ENCODE measurements at places on chromosomes 6 and 20.

DNA sequence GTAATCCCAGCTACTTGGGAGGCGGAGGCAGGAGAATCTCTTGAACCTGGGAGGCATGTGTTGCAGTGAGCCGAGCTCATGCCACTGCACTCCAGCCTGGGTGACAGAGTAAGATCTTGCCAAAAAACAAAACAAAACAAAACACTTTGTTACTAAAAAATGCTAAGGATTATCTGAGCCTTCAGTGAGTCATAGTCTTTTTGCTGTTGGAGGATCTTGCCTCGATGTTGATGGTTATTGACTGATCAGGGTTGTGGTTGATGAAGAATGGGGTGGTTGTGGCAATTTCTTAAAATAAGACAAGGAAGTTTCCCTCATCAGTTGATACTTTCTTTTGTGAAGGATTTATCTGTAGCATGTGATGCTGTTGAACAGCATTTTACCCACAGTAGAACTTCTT is 196.8 kb upstream of the HDDC2 start:
- DNase-seq, result no peak

DNA sequence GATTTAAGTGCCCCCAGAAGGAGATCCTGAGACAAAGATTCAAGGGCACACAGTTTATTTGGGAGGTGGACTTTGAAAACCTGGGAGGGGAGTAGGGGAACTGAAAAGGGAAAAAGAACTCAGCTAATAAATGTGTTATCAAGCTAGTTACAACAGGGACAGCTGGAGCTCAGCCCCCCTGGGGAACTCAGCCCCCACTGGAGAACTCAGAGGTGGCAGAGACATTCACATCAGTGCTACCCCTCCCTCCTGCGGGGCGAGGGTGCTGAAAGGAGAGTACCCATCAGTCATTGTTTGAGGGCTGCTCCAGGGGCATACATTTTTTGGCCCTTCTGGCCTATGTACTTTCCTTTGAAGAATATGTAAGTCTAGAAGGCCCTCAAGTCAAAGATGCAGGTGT is 101.4 kb downstream of the LRFN2 start:
- no peak for DNase-seq

GRCh38 chr6:160034036-160034930 is 65.4 kb downstream of the IGF2R start:
- DNase-seq, result peak; percentile 63

GRCh38 chr20:40568200-40568599 is 120.8 kb downstream of the MAFB start:
- no peak for DNase-seq

DNA sequence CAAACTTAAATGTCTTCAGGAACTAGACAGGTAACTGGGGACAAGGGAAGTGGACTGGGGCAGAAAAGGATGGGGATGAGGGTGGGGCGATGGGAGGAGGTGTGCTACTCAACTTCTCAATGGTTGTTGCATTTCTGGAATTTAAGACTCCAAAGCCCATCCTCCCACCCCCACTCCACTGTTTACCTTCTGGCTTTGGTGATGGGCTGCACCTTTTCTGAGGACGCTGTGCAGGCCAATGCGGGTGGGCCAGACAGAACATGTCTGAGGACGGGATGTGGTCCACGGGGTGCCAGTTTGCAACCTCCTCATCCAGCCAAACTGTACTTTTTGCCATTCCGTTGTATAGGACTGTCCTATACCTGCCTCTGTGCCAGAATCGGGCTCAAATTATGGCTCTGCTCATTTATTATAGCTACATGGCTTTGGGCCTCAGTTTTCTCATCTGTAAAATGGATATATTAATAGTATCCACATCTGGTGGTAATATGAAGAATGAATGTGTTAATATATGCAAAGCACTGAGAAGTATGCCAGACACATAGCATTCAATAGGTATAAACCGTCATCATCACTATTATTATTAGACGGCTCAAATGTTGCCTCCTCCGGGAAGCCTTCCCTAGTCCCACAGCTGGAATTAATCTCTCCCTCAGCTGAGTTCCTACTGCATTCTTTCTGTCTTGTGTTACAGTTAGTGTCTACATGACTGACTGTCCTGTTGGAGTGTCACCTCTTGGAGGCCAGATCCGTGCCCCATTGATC is 31.0 kb upstream of the VEGFA start:
- DNase-seq, result no peak

DNA sequence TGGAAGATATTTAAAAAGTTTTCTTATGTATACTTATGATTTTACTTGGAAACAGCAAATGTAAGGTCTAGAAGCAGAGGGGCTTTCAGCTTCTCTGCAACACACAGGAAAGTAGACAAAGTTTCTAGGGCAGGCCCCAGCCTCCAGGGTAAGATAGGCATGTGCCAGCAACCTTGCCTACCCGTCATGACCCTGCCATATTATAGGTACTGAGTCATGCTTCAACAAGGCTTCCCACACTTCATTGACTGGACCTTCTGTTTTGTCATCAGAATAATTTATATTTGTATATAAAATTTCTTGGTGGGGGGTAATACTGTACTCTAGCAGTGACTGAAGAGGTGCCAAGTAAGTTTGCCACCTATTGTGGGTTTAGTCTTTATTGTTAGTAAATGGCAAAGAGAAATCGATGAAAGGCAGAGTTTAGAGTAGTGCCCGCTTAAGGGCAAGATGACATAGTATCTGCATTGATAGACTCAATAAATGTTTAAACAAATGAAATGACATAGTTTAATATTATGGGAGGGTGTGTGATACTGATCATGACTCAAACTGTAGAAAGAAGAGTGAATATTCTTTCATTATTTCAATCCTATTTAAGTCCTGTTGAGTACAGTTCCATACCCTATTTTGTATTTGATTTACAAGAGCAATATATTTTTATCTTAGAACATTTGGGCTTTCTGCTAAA is 95.6 kb downstream of the JARID2 start:
- DNase-seq, result no peak

DNA sequence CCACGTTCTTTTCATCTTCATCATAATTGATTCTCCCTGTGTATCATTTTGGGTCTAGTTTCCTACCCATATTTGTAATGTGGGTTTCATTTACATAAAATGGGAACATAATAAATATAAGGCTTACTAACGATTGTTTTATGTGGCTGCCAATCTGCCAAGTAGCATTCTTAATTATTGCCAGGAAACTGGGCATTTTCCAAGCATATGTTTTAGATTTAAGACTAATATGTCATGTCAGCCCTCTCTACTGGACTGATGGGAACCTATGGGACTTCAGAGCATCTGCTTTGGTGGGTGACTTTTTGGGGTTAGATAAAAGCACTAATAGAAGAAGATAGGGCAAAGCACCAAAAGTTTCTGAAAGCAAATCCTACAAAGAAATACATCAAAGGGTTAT is 157.5 kb downstream of the TBX18 start:
- DNase-seq, result no peak

DNA sequence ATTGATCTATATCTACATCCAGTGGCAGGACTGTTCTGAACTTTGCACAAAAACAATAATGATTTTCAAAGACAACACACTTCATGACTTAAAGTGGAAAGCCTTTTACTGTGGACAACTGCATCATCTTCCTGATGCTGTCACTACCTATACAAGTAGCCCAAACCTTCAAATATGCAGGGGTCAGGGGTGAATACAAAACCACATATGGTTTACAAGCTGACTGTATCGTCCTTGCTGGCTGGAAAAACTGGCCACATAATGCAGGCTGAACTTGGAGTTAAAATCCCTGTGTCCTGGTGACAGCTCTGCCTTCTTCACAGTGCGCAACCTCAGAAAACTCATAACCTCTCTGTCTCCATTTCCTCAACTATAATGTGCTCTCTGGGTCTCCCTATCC is 128.9 kb downstream of the GMDS start:
- no peak for DNase-seq

- DNase-seq, result no peak
Measured at GRCh38 chr6:11459079-11459610, 78.4 kb upstream of the TMEM170B start.

- DNase-seq, result no peak
Measured at GRCh38 chr20:37759052-37759553, 65.3 kb downstream of the CTNNBL1 start.

- no peak for DNase-seq
Measured at GRCh38 chr6:137426007-137426689, 68.0 kb downstream of the OLIG3 start.

- DNase-seq, result no peak
Measured at GRCh38 chr6:54621285-54621684, 225.3 kb upstream of the FAM83B start.

DNA sequence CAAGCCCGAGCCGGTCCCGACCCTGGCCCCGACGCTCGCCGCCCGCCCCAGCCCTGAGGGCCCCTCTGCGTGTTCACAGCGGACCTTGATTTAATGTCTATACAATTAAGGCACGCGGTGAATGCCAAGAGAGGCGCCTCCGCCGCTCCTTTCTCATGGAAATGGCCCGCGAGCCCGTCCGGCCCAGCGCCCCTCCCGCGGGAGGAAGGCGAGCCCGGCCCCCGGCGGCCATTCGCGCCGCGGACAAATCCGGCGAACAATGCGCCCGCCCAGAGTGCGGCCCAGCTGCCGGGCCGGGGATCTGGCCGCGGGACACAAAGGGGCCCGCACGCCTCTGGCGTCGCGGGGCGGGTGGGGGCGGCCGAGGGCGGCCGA is 37.5 kb downstream of the YTHDF1 start:
- DNase-seq, result no peak

- DNase-seq, result peak; percentile 78
Measured at GRCh38 chr20:1934721-1935573, 39.7 kb downstream of the SIRPA start.

GRCh38 chr6:7413151-7413823 is 23.7 kb downstream of the RIOK1 start:
- DNase-seq, result no peak

GRCh38 chr20:38192323-38192885 is 27.3 kb upstream of the TGM2 start:
- no peak for DNase-seq

GRCh38 chr6:45507186-45507585 is 129.5 kb upstream of the SUPT3H start:
- no peak for DNase-seq

DNA sequence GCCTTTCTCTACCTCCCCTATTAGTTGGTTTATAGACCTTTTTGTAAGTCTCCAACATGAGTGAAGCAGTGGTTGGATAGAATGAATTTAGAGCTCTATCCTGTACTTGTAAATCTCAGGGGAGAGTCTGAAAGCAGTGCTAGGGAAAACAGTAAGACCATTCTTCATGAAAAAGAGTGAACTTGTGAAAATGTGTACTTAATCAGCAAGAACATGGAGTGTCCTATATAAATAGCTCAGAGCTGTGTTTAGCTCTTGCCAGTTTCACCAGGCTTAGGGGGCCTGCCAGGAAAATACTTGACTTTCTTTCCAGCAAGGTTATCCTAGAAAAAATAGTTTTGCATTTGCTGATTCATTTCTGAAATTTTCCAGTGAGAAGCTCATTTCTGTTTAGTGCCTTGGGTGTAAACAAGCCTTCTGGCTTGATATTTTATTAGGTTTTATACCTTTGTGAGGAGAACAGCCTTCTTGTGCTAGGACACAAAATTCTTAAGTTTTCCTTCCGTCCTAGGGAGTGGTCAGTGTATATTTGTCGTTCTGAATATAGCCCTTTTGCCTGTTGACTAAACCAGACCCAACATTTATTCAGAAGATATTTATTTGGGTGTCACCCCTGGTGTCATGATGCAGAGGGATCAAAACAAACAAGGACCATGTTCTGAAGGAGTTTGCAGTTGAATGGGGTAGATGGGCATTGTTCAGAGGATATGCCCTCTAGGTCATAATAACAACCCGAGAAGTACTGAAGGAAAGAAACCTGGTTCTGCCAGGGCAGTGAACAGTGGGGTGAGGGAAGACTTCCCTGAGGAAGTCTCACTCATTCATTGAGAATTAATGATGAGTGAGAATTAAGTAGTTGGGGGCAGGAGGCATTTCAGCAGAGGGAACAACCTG is 7.6 kb downstream of the ARFGEF2 start:
- DNase-seq, result peak; percentile 41

GRCh38 chr6:45044086-45044485 is 284.0 kb upstream of the RUNX2 start:
- no peak for DNase-seq

DNA sequence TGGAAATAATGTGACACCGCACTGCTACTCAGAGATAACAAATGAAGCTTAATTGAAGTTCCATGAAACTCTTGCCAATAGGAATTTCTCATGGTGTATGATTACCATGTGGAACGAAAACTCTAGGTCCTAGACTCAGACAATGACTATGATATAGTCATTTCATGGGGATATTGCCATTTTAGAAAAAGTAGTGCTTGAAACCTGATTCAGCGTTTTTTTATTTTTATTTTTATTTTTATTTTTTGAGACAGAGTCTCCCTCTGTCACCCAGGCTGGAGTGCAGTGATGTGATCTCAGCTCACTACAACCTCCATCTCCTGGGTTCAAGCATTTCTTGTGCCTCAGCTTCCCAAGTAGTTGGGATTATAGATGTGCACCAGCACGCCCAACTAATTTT is 253.9 kb downstream of the FARS2 start:
- no peak for DNase-seq

DNA sequence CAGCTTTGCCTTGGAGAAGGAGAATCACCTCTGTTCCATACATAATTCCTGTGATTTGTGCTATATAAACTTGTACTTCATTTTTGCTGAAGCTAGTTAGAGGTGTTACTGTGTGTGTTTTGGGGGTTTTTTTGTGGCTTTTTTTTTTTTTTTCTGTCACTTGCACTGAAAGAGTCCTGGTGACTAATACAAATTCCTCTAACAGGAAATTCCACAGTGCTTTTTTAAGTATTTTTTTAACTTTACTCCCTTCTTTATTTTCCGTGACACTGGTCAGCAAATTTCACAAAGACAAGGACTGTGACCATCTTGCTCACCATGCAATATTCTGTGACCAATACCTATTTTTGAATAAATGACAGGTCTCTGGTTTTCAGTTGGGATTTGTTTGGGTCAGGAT is 110.5 kb downstream of the ISM1 start:
- DNase-seq, result no peak

DNA sequence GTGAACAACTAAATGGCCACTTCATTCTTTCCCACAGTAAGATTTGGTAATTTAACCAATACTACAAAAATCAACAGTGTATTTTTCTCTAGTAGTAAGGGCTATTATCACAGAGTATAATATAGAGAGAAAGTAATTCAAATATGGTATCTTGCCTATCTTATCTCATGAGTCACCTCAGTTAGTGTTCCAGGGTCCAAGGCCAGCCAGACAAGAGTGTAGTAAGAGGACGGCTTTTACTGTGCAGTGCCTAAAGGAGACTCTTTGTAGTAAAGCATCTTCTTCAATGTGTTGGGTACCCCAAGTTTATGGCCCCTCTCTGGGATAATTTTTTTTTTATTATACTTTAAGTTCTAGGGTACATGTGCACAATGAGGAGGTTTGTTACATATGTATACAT is 607.4 kb downstream of the PKHD1 start:
- no peak for DNase-seq

DNA sequence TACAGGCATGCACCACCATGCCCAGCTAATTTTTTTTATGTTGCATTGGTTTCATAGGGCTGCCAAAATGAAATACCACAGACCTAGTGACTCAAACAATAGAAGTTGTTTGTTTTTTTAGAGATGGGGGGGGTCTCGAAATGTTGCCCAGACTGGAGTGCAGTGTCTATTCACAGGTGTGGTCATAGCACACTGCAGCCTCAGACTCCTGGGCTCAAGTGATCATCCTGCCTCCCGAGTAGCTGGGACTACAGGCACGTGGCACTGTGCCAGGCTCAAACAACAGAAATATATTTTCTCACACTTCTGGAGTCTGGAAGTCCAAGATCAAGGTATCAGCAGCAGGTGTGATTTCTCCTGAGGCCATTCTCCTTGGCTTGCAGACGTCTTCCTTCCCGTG is 6.6 kb upstream of the SLC16A10 start:
- no peak for DNase-seq

All from tongue (tissue), 3 donors.